Stimulated activated naive CD8-positive, alpha-beta T cell treated with anti-CD3 and anti-CD28 coated beads, Interleukin-15, amount 100 ng/mL, for 72 hours (primary cell): ENCODE measurements at places on chromosomes 3 and 15.

- DNase-seq, result no peak
Measured at GRCh38 chr3:157786211-157786610, 283.0 kb upstream of the VEPH1 start.

DNA sequence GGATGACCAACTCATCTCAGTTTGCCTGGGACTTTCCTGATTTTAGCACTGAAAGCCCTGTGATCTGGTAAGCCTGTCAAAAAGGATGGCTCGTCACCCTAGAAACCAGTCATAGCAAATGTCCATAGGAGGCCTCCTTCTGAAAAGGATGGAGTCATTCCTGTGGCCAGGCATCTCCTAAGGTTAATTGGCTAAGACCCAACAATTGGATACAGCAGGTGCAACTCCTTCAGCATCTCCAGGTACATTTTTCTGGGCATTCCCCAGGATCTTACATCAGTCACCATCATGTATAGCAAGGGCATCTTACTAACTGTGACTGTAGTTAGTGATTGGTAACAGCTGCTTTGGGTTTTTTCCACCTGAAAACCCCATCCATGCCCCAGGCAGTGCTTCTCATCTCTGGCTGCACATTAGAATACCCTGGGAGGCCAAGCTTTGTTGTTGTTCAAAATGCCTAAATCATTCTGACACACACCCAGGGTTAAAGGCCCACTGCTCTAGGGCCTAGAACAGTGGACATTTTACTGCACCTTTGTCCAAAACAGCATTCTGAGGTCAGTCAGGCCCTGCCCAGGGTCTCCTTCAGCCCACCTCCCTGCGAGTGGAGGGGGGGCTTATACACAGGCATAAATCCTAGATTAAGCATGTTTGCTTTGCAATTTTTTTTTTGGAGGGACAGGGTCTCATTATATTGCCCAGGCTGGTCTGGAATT, 28.3 kb upstream of the GALNT15 start:
- no peak for DNase-seq

DNA sequence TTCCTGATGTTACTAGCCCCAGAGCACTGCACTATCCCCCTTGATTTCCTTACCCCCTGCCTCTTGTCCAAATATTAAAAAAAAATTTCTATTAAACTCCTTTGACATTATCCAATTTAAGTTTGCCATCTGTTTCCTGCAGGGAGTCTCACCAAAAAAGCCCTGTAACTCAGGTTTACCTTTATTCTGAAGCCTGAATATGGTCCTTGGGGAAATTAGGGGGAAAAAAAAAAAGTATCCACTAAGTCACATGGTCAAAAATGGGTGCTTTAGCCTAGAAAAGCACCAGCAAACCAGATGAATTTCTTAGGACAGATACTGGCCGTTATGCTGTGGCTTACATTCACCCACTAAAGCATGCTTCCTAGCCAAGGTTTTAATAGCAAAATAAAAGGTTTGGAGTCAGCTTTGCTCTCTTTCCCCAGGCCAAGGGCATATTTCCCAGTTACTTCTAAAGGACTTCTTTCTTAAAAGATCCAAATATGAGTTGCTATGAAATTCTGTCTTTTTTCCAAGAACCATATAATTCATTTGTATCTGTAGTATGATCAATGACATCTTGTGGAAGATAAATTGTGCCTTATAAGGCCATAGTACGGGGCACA, 394.9 kb downstream of the LSAMP start:
- no peak for DNase-seq

DNA sequence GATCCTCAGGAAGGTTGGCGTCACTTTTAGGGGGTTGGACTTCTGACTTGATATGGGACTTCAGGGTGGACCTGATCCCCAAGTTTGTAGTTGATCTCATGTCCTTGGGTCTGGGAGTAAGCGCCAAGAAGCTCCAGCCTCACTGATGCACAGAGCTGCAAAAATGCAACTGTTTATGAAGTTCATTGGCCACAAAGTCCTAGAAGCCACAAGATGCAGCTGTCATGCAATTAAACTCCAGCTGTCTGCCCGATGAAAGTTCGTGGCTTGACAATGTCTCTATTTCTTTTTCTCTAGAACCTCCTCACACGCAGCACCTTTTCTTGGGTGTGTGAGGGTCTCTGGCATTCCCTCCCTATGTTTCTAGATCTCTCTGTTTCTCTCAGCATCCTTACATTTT, 9.2 kb upstream of the ACAN start:
- DNase-seq, result no peak

DNA sequence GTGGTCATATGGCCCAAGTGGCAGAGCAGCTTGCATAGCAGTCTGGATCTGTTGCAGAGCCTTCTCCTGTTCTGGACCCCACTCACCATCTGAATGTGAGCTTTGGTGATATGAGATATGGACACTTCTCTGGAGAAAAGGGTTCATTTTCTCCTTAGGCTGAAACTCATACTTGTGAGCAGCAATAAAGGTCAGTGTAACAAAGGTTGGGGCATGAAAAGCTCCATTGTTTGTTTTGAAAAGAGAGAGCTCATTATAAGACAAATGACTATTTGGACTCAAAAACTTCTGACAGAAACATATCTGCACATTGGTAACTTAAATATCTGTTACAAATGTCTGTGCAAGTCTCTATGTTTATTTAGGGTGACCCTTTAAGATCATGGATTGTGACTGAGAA, 517.3 kb downstream of the MFSD1 start:
- DNase-seq, result no peak

GRCh38 chr3:98587654-98588053, 5.8 kb downstream of the CPOX start:
- no peak for DNase-seq

GRCh38 chr3:4449043-4449805, 17.8 kb downstream of the SUMF1 start:
- no peak for DNase-seq

- DNase-seq, result no peak
Measured at GRCh38 chr3:156010829-156011228, 109.5 kb upstream of the KCNAB1 start.

GRCh38 chr3:15007681-15008141, 57.4 kb downstream of the MRPS25 start:
- no peak for DNase-seq

DNA sequence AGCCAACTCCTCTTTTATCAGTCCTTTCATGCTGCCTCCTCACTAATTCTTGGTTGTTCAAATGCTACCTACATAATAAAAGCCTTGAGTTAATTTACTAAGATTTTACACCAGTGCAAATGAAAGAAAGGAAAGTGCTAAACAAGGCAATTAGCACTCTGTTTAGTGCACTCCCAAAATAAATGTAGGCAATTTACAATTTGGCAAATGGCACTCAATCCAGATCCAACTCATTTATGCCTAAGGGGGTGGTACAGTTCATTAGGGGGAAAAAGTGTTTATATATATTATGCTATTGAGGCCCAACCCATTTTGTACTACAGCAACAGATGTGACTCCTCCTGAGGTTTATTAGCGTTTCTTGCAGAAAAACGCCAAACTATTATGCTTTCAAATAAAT, 370.1 kb downstream of the NR2F2 start:
- DNase-seq, result no peak

GRCh38 chr3:115651087-115651486, 27.8 kb downstream of the GAP43 start:
- no peak for DNase-seq

DNA sequence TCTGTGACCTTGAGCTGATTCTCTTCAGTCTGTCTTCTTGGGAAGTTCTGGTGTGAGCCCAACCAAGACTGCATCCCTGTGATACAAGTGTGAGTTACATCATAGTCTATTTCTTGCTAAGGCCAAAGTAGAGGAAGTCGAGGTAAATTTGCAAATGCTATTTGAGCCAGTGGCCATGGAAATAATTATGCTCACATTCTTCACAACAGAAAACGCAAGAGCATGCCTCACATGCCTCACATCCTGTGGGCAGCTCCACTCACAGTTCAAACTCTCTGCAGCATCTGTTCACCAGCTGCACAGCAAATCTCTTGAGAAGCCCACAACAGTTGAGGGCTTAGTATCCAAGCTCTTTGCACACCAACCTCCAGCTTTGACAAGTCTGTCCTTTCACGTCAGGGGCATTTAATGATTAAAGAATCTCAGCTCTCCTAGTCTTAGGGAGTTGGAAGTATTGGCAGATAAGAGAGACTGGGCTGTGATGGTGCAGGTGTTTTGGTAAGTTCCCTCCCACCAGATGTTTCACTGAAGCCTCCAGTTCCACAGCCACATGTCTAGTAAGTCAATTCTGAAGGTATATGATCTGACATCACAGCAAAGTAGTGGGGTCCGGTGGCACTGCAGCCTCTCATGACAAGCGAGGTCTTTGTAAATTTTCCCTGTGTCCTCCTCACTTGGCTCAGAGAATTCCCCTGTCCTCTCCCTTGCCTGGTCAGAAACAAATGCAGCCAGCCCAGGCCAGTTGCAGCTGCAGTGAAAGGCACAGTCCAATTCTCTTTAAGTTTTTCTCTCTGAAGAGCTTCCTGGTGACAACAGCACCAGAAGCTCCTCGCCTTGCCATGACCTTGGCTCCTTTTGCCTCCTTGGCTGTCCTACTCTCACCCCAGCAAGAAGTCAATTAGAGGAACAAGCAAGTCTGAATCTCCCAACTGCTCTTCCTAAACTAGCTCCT, 166.1 kb downstream of the SSR3 start:
- DNase-seq, result no peak

GRCh38 chr3:70120357-70120966, 120.9 kb downstream of the SAMMSON start:
- DNase-seq, result peak; percentile 51

GRCh38 chr15:69660658-69661405, 208.2 kb downstream of the RPLP1 start:
- DNase-seq, result no peak

- DNase-seq, result peak; percentile 14
Measured at GRCh38 chr3:57164217-57164656, 916 bp downstream of the IL17RD start.

GRCh38 chr15:95249524-95249923, 1018.2 kb downstream of the MCTP2 start:
- no peak for DNase-seq

GRCh38 chr3:135215516-135215915, 420.5 kb downstream of the EPHB1 start:
- no peak for DNase-seq
